Left renal pelvis (tissue), 4 donors: ENCODE measurements at places on chromosomes 4 and X. TPM values are rescaled to one million over a fixed set of nuclear protein-coding genes. Genes with fewer than 3 reads are reported as not detected.

- DNase-seq: no peak
Observed at GRCh38 chrX:95076449-95076848, 1402.4 kb downstream of the FAM133A start.

DNA sequence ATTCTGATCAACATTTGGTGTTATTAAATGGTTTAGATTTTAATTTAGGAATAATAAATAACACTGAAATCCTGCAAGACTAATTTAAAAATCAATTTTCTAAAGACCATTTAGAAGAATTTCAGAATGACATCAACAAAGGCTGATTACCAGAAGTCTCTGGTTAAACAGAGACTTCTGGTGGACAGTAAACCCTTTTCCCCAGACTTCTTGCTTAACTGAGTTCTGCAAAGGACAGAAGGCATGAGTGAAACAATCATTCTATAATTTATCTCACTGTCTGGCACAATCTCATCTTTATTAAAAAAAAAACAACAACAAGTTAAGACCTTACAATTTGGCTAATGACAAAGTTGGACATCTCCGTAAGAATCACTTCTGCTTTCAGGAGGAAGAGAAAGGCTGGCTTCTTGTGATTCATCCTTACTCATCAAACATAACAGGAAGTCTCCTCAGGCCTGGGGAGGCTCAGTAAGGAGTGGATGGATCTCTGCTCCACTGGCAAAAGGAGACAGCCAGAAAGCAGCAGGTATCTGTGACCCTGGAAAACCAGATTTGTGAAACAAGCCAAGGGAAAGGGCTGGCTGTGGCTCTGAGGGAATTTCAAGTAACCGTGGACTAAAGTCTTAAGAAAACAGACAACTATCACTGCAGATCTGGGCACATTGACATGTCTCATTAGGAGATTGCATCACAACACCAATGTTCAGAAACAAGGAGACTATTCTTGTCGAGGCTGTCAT is 908 bp upstream of the TLR6 start:
- DNase-seq: no peak

DNA sequence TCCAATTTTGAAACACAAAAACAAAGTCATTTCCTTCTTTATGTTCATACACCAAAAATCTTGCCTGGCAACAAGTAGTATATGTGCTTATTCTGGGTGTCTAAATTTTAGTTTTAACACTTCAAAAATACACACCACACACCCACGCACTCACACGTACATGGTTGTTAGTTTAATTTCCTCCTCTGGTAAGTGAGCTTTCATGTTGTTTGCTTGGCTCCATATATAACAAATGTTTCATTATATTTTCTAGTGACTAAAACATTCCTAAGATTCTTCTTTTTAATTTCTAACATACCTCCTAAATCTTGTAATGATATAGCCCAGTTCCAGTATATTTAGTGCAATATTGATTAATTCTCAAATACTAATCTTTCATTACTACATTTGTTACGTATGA is 80.9 kb downstream of the PRDM5 start:
- no peak for DNase-seq

DNA sequence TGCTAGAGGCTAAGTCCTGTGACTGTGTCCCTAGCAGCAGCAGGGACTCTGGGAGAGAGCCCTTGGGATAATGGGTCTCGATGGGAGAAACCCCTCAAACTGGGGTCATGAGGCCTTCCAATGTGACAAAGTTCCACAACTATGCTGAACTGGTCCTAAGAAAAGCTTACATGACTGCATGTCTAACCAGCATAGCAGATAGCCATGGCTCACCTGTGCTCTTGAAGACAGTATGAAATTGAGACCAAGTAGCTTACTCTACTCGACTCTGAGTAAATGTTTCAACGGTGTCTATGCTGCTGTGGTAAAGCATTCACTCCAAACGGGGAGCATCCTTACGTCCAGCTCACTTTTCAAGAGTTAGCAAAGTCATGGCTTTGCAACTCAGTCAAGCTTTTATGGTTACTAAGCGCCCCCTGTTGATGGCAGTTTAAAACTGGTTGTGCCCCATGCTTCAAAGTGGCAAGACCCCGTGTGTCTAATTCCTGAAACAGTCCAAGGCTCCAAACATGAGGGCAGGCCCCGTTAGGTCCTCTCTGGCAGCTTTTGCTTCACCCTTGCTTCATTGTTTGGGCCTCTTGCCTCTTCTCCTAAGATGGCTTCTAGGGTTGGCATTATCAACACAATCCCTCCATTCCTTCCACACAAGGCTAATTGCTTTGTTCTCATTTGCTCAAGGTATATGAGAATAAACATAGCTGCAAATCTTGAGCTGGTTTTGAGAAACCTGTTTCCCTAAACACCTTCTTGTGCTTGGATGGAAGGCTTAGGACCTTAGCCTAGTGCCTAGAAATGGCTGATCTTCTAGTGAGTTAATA is 46.6 kb downstream of the CCNG2 start:
- peak; percentile 38 for DNase-seq

- DNase-seq: no peak
Observed at GRCh38 chr4:55103224-55103623, 22.2 kb downstream of the KDR start.

DNA sequence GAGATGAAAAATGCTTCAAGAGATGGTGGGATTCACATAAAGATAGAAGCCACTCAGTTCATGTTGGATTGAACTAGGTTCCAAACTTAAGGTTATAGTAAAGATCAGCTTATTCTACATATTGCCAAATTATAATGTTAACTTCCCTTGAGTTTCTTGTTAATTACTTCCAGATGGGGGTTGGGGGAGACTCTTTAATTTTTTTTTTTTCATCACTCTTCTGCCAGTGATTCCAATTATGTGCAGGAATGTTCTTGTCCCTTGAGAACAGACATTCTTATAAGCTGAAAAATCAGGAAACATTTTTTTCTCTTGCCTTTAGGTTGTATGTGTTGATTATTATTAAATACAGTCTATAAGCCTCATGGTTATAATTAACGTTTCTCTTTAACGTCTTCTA is 30.0 kb downstream of the MND1 start:
- DNase-seq: no peak

- no peak for DNase-seq
Observed at GRCh38 chr4:4658052-4658451, 116.2 kb upstream of the STX18 start.

GRCh38 chrX:123749643-123750042 is 16.8 kb upstream of the THOC2 start:
- DNase-seq: no peak

DNA sequence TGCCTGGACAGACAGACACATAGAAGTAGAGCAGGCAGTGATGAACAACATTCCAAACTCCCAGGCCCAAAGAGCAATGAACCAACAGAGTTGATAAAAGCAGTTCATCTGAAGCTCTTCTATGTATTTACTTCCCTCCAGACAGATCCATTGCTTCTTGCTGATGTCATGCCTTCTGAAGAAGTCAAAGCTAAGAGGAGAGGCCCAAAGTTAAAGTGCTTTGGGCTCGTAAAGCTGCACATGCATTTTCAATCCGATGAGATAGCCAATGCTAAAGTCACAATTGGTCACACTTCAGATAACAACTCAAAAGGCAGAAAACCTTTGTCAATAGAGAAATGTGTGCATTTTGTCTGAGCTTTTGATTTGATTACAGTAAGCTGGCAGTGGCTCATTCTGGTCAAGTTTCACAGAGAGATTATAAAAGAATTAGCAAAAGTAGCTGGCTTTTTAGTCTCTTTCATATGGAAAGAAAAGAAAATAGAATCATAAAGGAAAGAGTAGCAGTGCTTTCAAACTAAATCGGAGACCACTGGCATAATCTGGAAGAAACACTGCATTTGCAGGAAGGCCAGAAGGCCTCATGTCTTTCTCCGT is 82.0 kb downstream of the GPC4 start:
- DNase-seq: no peak

DNA sequence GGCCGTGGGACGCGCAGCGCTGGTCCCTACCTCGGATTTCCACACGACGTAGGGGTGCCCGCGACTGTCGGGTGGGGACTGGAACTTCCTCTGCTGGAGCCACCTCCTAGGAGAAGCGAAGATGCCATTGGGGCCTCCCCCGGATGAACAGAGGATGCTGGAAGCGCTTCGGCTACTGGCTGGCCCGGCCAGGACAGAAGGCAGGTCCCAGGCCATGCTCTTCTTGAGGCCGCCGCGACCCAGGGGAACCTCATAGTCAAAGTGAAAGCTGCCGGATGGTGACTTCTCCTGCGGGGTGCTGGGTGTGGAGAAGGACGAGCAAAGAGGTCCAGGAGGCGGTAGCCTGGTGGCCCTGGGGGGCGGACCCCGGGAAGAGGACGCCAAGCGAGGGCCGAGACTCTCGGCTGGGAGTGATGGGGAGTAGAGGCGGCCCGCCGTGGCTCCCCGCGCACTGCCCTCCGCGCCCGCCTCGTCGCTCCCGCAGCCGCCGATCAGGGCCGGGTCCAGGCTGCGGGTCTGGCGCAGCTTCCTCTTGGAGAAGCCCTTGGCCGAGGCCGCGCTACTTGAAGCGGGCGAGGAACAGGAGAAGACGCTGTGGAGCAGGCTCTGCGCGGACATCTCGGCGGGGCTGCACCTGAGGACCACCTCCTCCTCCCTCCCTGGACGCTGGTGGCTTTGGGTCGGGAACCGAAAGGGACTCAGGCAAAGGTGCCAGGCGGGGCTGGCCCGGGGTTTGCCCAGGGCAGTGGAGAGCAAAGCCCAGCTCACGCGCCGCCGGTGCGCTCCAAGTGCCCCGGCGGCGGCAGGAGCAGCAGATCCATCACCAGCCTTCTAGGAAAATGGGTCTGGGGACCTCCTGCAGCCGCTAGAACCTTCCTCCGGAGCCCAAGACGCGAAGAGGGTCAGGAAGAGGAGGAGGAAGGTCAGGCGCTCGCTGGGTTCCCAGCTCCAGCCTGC is 1.2 kb downstream of the ARHGAP6 start:
- DNase-seq: no peak

- DNase-seq: no peak
Observed at GRCh38 chr4:87918314-87919058, 57.0 kb upstream of the SPP1 start.

GRCh38 chr4:41124916-41125548 is 89.3 kb downstream of the APBB2 start:
- DNase-seq: no peak

DNA sequence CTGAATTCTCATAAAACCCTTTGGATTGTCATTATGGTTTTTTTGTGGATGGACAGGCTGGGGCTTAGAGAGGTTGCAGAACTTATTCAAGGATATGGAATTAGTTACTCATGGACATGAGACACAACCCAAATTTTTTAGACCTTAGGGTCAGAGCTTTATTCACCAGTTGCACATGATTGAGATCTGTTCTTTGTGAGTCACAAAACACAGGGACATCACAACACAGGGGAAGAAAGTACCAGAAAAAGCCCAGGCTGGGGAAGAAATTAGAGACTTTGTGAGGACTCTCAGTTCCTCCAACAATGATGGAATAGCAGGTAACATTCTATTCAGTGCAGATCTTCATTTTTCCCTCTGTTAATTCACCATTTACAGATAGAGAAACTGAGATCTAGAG is 602.4 kb upstream of the CPEB2 start:
- DNase-seq: no peak

DNA sequence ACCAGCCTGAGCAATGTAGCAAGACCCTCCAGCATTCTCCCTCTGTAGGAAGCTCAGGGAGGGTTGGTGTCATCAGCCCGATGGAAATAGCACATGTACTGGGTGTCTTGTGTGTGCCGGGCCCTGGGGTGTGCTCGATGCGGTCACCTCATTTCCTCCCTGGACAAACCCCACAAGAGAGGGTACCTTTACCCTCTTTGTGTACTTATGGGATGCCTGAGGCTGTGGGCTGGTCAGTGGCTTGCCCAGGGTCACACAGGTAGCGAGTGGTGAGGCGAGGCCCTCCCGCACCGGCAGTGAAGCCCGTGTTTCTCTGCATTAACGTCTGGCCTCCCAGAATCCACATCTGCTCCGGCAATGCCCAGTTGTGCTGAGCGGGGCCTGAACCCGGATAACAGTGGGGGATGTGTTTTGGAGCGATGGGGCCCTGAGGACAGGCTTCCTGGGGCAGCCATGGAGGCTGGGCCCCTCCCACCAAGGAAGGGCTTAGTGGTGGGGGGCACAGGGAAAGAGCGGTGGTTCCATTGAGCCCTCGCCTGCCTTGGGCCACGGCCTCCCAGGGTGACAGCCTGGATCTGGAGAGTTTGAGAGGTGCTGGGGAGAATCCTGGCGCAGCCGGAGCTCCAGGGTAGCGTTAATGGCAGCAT is 8.1 kb downstream of the PSAPL1 start:
- DNase-seq: no peak

GRCh38 chr4:169109035-169109675 is 99.1 kb upstream of the CBR4 start:
- DNase-seq: no peak

GRCh38 chr4:71680706-71681105 is 103.2 kb downstream of the GC start:
- no peak for DNase-seq

GRCh38 chrX:17104433-17104832 is 158.0 kb downstream of the REPS2 start:
- DNase-seq: no peak

DNA sequence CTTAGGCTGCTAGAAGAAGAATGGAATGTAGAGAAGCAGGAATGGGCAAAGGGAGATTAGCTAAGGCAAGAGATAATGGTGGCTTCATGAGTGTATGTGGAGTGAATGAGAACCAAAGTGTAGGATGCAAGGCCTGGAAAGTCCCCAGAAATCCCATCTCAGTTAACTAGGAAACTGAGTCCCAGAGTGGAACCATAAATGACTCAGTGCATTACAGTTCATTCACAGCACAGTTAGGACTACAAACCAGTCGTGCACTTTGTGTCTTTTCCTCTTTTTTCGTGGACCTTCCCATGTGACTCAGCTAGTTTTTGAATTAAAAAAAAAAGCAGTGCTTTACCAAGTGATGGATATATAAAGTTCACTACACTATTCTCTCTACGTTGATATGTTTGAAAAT is 27.7 kb upstream of the REST start:
- no peak for DNase-seq

GRCh38 chrX:21989384-21989783 is 42.7 kb upstream of the PHEX start:
- no peak for DNase-seq

GRCh38 chrX:39777623-39778025 is 320.1 kb downstream of the BCOR start:
- DNase-seq: no peak

- no peak for DNase-seq
Observed at GRCh38 chrX:31845003-31845402, 773.2 kb upstream of the FTHL17 start.

The AKAP4 gene
- polyA plus RNA-seq: 0.17 TPM

The RHOXF2 gene
- not detected for polyA plus RNA-seq

The NAP1L3 gene
- 33.5 TPM for polyA plus RNA-seq

The RRH gene
- polyA plus RNA-seq: 0.26 TPM

The C4orf51 gene
- not detected for polyA plus RNA-seq

The PPA2 gene
- polyA plus RNA-seq: 108 TPM

The UGT2B10 gene
- 0.45 TPM for polyA plus RNA-seq

The CXCL9 gene
- polyA plus RNA-seq: 0.08 TPM

The ARAP2 gene
- 7.1 TPM for polyA plus RNA-seq

The CSAG3 gene
- polyA plus RNA-seq: not detected

The CXCL3 gene
- 1.8 TPM for polyA plus RNA-seq

The MAGEE1 gene
- 6.6 TPM for polyA plus RNA-seq

The MAOB gene
- polyA plus RNA-seq: 60.6 TPM

The CT47B1 gene
- not detected for polyA plus RNA-seq
